Activated CD4-positive, alpha-beta T cell treated with anti-CD3 and anti-CD28 coated beads, Interleukin-2, amount 50 U/mL, for 1 hour (primary cell): ENCODE measurements at places on chromosomes 3 and 15.

DNA sequence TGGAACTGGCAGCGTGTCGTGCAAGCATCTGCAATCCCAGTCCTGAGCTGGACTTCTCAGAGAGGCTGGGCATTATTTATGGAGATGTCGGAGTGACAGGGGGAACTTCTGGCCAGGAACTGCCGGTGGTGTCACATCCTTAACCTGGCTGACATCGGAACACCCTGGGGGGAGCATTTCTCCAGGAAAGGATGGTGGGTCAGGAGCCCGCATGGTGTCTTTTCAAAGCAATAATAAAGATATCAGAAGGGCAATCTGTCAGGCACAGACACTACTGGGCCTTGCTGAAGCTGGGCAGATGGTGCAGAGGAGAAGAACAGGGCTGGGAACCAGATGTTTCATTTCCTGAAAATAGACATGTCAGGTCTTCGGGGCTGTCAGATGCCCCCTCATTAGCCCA, 133.5 kb downstream of the WNT7A start:
- no peak for DNase-seq

GRCh38 chr3:3356846-3357245, 177.4 kb upstream of the CRBN start:
- DNase-seq: no peak

GRCh38 chr3:138078096-138078495, 37.3 kb downstream of the DZIP1L start:
- no peak for DNase-seq

DNA sequence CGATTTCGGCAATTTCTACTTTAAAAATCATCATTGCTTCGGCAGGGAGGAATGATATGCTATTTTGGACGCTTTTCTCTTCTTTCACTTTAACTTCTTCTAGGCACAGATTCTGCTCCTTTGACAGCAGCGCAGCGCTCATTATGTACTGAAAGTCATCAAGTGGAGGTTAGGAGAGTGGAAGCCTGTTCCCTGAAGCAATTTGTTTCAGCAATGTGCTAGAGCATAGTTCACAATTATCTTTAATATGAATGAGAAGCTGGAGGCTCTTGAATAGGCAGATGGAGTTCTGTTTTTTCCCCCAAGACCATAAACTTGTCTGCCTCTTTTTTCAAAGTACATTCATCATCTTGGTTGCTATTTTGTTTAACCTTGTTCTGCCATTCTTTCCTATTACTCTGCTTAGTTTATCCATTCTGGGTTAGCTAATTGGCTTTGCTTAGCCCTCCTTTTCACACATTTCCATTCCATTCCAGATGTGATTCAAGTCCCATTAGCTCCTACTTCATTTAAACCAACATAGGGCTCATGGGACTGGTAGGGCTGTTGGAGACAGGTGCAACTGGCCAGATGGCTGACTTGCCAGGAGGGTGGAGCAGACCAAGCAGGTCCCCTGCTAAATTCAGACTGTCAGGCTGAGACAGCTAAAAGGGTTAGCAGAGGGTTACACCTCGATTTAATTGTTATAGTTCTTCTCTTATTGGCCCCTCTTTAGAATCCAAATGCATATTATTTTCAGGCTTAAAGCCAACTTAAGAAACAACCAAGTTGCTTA, 534.7 kb upstream of the CBLB start:
- no peak for DNase-seq
